GM18507 (cell line): ENCODE measurements at places on chromosomes 2 and 18.

DNA sequence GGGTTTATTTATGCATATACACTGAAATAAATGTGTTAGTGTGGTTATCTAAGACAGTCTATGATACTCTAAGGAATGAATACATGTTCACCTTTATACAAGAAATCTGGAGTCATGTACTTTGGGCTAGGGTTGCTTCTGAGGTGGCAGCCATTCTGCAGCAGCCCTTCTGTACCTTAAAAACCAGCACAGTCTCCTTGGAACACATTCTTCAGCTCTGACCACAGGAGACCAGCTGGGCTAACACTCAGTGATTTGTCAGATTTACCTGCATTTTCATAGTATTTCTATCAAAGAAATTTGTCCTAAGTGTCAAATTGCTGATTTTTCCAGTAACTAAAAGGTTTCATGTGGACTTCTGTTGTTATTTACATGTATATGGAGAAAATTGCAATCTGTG is 167.7 kb downstream of the CAMKMT start:
- DNase-seq: no peak

DNA sequence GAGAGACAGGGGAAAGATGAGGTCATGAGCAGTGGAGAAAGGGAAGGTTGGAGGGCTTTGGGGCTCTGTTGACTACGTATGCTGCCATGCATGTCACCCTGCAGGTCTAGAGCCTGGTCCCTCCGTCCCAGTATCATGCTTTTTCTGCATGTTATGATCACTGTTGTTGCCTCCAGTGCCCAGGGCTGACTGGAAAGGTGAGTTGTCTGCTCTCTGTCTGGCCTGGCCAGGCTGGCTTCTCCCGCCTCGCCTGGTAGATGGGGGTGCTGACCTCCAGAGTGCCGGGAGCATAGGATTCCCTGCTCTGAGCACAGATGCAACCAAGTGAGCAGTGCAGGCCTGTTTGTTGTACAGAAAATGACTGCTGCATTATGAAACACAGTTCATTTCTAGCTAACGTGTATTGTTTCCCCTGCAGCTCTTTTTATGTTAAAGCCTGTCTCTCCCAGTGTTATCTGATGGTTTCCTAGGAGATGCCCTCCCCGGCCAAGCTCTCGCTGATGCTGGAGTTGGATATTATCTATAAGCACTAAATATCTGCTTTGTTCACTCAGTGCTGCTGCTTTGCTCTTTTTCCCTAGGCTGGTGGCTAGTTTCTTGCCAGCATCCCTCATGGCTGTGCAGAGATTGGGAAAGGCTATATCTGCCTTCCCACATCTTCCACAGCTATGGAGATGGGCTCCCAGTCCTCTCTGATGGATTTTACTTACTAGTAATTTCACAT is 158.2 kb downstream of the TDRD15 start:
- no peak for DNase-seq

DNA sequence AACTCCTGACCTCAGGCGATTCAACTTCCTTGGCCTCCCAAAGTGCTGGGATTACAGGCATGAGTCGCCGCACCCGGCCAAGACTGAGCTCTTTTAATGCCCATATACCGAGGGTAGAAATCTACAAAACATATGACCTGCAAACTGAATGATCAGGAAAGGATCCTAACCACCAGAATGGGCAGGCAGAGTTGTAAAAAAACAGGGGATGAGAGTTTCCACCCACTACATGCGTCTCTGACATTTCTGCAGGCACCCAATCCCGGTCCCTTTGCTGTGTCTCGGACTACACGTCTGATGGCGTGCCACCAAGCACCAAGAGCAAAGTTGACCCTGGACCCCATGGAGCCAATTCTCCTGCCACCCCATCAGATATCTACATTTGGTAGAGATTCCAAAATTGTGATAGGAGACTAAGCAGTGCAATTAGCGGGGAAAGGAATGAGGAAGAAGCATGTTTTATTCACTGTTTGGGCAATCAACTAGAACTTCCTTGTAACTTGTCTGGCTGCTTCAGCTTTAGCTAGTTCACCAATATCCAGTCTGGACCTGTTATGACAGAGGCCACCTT is 74.1 kb downstream of the ATP8B1 start:
- DNase-seq: no peak

DNA sequence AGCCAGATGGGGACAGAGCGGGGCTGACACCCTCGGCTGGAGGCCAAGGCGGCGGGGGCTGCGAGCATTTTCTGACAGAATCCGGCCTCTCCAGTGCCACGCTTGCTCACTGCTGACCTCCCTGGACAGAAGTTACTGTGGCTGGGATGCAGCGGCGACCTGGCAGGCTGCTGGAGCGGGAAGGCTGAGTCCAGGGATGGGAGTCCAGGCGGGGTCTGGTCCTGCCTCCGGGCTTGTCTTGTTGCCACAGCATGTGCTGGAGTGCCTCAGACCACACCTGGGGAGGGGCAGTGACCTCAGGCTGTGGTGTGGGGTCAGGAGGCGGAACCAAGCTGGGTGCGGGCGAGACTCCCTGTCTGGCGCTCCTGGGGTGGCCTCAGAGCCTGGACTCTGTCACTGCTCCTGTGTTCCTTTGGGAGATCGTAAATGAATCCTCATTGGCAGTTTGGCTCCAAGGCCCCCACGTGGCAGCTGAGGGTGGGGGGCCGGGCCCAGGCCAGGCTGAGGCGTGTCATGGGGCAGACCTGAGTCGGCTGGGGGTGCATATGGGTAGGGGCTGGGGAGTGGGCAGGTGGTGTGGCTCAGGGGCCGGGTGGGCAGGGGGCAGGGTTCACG is 5.5 kb downstream of the BOK start:
- DNase-seq: no peak

- no peak for DNase-seq
Measured at GRCh38 chr18:1511619-1512311, 607.1 kb downstream of the ADCYAP1 start.

- DNase-seq: no peak
Measured at GRCh38 chr2:230158468-230158867, 61.3 kb downstream of the SP110 start.

DNA sequence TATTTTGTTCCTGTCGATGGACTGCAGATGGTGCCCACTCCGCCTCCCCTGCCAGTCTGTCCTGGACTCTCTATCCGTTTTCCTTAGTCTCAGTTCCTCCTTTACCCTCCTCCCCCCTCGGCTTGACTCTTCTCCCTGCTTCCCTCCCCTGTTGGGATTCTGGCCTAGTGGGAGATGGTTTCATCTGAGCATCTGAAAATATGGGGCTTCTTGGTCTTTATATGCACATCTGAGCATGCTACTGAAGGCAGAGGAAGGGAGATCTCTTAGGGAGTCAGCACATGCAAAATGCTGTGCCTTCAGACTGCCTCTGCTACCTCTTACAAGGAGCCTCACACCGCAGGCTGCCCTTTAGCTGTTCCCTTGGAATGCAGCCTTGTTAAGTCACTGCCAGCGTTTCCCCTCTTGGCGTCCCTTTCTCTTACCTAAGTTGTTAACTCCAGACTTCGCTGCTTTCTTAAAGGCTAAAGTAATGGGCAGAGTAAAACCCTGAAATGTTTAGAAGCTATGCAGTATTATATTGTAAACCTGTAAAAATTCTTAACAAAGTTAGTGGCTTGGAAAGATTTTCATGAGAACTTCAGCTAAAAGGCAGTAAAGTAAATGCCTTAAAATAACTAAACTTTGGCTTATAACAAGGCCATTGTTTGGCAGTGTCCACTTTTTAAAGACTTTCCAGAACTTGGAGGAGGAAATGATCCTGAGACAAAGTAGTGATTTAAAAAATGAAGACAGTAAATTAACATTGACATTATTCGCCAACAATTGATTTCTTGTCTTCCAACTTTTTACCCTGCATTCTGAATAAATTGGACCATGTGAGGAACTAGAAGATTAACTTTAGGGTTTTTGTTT is 49.8 kb downstream of the LDLRAD4 start:
- DNase-seq: no peak

DNA sequence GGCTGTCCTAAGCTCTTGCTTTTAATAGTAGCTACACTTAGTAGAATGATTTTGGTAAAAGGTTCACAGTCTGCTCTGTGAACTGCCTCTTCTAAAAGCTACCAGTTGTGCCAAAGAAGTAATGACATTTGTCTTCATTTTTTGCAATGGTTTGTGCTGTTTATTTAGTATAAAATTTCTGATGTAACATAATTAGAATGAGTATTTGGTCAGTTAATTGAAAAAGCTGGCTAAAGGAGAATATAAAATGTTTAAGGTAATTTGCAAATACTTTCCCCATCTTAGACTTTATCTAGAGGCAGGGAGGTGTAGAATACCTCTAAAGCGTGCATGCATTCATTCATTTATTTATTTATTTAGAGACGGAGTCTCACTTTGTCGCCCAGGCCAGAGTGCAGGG is 71.3 kb downstream of the PHLPP1 start:
- DNase-seq: no peak

DNA sequence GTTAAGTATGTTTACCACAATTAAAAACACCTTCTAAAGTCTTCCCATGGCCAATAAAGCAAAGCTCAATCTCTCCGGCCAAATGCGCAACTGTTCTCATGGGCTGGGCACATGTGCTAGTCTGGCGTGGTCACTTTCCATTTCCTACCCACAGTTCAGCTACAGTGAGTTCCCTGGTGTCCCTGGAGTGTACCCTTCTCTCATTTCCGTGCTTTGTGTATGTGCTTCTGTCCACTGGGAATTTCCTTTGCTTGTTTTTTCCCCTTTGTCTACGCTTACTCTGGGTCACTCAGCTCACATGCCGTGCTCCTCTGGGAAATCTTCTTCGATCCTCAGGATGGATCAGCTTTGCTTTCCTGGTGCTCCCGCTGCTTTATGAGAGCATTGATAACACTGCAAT is 69.6 kb upstream of the GYPC start:
- no peak for DNase-seq

GRCh38 chr2:128449226-128450061 is 130.8 kb upstream of the HS6ST1 start:
- no peak for DNase-seq

GRCh38 chr2:17788773-17789172 is 27.5 kb upstream of the MSGN1 start:
- no peak for DNase-seq

- no peak for DNase-seq
Measured at GRCh38 chr2:134936691-134937090, 18.1 kb downstream of the CCNT2 start.

DNA sequence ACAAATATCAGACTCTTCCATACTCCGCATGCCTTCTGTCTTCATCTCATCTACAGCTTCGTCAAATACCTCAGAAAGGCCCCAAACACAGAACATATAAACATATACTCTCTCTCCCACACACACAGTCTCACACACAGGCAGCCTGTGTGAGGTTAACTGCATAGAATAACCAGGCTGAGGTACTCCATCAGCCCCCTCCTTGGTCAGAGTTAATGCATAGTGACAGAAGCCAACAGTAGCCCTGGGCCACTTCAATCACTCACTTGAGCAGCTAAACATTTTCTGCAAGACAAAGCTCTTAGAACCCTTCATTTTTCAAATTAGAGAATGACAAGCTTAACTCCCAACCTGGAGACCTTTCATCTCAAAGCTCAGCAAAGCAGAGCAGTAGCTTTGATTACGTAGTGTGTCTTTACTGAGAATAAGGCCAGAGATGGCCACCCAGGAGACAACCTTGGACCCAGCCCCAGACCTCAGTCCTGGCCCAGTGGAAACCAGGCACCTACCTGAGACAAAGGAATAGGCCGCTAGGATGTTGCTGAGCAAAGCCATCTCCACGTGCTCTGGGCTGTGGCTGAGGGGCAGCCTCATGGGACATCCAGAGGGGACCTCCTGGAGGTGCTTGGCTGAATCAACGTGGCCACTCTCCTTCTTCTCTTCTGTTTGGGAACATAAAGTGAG is 43.0 kb downstream of the EVA1A start:
- no peak for DNase-seq

- no peak for DNase-seq
Measured at GRCh38 chr18:36745219-36745975, 83.4 kb downstream of the TPGS2 start.

DNA sequence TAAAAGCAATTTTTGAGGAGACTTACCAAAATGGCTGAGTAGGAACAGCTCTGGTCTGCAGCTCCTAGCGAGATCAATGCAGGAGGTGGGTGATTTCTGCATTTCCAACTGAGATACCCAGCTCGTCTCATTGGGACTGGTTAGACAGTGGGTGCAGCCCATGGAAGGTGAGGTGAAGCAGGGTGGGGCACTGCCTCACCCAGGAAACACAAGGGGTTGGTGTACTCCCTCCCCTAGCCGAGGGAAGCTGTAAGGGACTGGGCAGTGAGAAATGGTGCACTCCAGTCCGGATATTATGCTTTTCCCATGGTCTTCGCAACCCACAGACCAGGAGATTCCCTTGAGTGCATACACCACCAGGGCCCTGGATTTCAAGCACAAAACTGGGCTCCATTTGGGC is 419.0 kb downstream of the NUP35 start:
- DNase-seq: no peak

DNA sequence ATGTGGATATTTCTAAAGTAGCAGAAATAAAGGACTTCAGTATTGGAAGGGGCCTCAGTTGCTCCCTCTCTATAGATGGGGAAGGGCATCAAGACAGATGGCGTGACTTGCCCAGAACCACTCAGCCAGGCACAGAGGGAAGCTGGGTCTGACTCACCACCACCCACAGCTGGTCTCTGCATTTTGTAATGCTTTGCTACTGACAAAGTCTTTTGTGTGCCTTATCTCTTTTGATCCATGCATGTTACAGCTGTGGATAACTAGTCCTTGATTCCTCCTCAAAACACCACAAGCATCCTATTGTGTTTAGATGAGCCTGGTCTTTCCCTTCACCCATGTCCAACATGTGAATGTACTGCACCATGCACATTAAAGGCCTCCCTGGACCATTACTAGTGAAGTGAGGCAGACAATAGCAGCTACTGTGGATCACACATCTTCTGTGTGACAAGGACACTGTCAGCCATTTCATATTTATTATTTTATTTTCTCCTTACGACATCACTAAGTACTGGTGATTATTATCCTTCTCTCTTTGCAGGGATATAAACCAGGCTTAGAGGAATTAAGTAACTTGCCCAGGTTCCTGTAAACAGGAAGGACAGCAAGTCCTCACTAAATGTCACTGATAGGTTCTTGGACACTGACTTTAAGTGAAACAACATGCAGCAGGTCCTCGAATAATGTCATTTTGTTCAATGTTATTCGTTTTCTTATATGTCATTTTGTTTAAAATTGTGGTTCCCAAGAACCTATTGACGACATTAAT is 29.6 kb upstream of the IL37 start:
- DNase-seq: peak; percentile 44

GRCh38 chr18:3067722-3068121 is 54.8 kb upstream of the LPIN2 start:
- no peak for DNase-seq

GRCh38 chr2:10482460-10482859 is 34.3 kb upstream of the ODC1 start:
- no peak for DNase-seq
